CD8-positive, alpha-beta memory T cell (primary cell): ENCODE measurements at places on chromosomes 3 and 15. TPM values are rescaled to one million over a fixed set of nuclear protein-coding genes. Genes with fewer than 3 reads are reported as not detected.

GHRL gene
- polyA plus RNA-seq: 0.16 TPM

SLC28A1 gene
- polyA plus RNA-seq: not detected

ARL8B gene
- polyA plus RNA-seq: 48.0 TPM

CADM2 gene
- polyA plus RNA-seq: not detected

GNAI2 gene
- 665 TPM for polyA plus RNA-seq

U2SURP gene
- 121 TPM for polyA plus RNA-seq

ZPLD1 gene
- not detected for polyA plus RNA-seq

GOLGA6L4 gene
- polyA plus RNA-seq: 0.18 TPM

ZNF660 gene
- polyA plus RNA-seq: 0.07 TPM

LYZL4 gene
- not detected for polyA plus RNA-seq

PRICKLE2 gene
- polyA plus RNA-seq: not detected

CEP19 gene
- polyA plus RNA-seq: 7.4 TPM

NKTR gene
- polyA plus RNA-seq: 15.8 TPM

CMC1 gene
- 205 TPM for polyA plus RNA-seq

- peak; percentile 15 for DNase-seq
Measured at GRCh38 chr3:141552440-141552991, 65.7 kb downstream of the RASA2 start.

GRCh38 chr3:187783098-187783497, 37.8 kb upstream of the BCL6 start:
- DNase-seq: no peak

- no peak for DNase-seq
Measured at GRCh38 chr15:51917493-51917892, 54.1 kb downstream of the LEO1 start.

DNA sequence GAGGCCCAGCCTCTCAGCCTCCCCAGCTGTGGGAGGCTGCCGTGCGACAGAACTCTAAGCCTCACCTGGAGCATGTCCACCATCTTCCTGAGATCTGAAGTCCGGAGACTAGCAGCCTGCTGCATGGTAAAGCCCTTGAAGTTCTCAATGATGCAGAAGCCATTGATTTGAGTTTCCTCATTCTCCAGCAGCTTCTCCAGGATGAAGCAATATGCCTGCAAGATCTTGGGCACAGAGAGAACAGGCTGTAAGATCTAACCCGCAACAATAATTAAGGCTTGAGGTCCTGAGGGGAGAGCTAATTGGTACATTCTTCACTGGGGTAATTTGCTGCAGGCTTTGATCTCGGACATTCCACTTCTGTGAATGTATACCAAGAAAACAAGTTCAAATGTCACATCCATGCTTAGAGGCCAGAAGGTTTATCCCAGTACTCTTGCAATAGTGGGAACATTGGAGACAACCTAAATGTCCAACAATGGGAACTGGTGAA, 9.7 kb downstream of the RLBP1 start:
- no peak for DNase-seq

- no peak for DNase-seq
Measured at GRCh38 chr3:65587650-65588439, 450.9 kb downstream of the MAGI1 start.

GRCh38 chr3:69959581-69959980, 40.0 kb upstream of the SAMMSON start:
- DNase-seq: no peak

DNA sequence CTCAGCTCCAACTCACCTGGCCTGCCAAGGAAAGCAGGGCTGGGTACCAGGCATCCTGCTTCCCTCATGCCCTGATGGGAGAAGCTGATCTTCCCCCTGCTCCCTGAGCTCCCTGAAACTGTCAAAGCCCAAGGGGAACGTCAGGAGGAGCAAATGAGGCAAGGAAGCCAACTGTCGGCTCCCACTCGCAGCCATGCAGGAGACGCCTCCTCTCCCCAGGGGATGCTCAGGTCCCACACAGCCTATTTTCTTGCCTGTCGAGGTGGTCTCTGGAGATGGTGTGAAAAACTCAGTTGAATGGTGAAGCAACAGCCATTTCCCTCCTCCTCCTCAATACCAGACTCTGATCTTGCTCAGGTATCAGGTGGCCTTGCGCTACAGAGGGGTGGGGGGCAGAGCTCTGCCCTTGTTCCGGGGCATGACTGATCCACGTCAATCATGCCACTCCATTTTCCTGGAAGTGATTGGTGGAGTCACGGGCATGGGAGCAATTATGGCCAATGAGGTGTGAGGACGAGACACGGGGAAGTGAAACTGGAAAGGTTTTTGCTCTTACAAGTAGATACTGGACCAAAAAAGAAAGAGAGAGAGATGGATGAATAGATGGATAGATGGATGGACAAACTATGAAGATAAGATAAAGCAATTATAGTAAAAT, 58.2 kb downstream of the SLC6A1 start:
- DNase-seq: no peak

GRCh38 chr3:42509111-42509510, 6.7 kb downstream of the VIPR1 start:
- DNase-seq: no peak

- DNase-seq: no peak
Measured at GRCh38 chr3:57709559-57709958, 16.7 kb upstream of the DENND6A start.

DNA sequence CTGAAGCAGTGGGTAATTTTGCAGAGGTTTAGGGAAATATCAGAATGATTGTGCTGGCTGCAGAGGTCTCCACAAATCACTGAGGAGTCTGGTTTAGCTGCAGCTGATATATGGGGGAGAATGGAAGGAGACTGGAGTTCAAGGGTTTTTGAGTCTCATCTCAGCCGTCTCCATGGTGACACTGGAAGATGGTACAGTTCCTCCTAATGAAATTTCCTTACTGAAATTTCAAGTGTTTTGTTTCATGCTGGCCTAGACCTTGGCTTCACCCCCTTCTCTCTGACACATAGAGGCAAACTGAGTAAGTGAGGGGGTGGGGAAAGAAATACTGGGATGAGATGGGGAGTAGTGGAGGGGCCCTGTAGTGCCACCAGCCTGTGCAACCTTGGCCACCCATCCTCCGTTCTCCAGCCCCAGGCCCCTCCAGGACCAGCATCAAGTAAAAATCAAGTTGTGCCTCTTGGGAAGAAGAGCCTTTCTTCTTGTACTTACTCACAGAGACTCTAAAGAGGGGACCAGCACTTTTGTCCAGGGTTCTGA, 17.8 kb upstream of the MORF4L1 start:
- DNase-seq: no peak

DNA sequence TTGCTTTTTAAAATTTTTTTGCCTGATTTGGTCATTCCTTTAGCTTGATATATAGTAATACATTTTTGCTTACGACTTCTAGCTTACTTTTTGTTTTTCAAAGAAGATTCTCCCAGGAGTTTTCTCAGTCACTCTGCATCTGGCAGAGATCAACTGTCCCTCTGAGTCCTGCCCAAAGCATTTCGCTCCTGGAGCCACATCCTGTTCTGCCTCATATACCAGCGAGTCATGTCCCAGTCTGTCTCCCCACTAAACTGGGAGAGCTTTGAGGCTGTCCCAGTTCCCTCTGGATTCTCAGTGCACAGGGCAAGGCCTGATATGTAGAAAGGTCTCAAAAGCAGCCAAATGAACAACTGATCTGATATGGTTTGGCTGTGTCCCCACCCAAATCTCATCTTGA, 326.3 kb downstream of the ARRDC4 start:
- DNase-seq: no peak

DNA sequence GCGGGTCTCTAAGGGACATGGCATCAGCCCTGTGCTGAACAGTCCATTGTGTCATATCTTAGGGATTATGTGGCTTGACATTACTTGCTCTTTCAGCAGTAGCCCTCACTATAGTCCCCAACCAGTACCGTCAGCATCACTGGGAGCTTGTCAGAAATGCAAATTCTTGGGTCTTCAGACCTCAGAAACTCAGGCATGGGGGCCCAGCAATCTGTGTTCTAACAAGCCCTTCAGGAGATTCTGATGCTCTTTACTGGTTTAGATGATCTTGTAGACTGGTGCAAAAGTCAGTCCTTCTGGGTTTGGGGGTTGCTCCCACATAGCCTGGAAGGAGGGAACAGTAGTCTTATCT, 39.0 kb upstream of the TRAK1 start:
- no peak for DNase-seq
